ENCODE measurements at places on chromosomes 4 and X.
A peak's percentile ranks its signal among the peaks of the same experiment; 100 is the strongest.

DNA sequence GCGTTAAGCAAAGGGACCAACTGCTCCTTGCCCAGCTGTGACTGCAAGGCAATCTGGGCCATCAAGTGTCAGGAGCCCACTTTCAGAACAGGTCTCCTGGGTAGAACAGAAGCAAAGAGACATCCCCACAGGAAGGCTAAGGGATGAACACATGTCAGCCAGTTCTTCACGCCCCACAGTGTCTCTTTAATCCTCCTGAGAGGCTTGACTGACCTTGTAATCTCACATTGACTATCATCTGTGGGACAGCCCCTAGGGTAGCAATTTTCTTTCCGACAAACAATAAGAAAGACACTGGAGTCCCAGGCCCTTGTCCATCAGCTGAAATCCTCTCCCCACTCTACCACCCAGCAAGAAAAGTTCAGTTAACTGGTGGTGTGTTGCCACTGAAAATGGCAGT is 1.0 kb downstream of the CHRDL1 start:
- no peak for DNase-seq

GRCh38 chr4:18022572-18023050 is 1.1 kb upstream of the LCORL start:
- DNase-seq, result no peak

DNA sequence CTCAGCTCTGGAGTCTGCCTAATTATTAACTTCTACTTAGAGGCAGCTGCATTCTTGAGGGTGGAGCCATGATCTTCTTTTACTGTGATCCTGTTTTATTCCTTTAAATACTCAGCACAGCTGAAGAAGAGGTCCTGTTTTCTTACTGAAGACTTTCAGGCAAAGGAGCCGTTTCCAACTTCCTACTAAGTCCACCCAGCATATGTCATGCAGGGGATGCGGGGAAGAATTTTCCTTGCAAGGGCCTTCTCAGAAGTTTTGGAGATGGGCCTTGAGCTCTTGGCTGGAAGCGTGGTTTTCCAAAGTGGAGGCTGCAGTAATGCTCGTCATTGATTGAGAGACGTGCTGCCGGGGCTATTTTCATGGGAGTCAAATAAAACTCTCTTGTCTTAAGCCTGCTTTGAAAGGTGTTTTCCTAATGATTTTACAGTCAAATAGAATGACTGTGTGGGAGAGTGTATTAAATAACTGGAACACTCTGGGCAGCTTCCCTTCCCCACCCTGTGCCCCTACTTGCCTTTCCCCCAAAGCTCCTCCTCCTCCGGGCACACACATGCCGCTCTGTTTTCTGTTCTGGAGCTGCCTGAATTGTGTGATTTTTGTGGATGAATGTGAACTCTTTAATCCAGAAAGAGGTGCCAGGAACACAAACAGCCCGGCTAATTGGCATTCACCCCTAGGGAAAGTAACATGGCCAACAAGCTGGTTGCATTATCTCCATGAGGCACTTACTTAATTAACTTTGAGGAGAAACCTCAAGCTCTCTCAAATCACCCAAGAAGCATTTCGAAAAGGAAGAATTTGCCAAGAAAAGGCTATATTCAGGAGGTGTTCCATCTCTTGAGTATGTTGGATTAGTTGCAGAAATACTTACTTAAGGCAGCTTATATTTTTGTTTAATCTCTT is 28.1 kb downstream of the FGF2 start:
- no peak for DNase-seq

- no peak for DNase-seq
These were observed 6.4 kb downstream of the CXCL3 start for GRCh38 chr4:74032064-74032463.

GRCh38 chr4:176746846-176747245 is 45.9 kb downstream of the VEGFC start:
- no peak for DNase-seq

GRCh38 chr4:110417136-110417535 is 58.8 kb upstream of the ENPEP start:
- no peak for DNase-seq

GRCh38 chr4:40055863-40056715 is 561 bp upstream of the N4BP2 start:
- DNase-seq, result peak; percentile 88

- DNase-seq, result peak; percentile 71
These were observed 56.7 kb upstream of the COL25A1 start for GRCh38 chr4:109359040-109359646.

DNA sequence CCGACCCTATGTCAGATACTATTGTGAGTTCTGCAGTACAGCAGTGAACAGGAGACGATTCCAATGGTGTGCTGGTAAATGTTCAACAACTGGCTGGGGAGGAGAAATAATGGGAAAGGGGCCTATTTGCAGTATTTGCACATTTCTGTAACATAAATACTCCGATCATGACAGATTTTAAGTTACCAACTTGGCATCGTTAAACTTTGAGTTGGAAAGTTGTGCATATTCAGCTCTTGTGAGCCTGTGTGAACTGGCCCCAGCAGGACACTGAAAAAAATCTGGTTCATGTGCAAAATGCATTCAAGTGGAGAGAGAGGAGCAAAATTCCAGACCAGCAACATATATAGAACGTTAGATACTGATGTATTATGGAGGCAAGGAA is 175.0 kb downstream of the MAPK10 start:
- no peak for DNase-seq

- peak; percentile 24 for DNase-seq
These were observed 1.6 kb downstream of the SH3RF1 start for GRCh38 chr4:169268951-169269760.

DNA sequence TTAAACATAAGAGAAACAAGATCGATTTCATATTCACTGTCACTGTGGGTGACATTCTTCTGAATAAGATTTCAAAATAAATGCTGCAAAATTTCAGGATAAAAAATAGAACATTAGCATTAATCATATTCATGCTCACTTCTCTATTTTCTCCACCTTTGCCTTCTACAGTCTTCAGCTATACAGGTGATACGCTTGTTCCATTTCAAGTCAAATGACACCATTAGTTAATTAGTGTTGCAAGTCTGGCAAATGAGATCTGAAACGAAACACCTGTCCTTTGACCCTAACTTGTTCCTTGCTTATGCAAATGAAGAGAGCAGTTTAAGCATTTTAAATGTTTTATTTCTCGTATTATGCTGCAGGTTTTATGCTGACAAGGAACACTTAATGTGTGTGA is 667.5 kb upstream of the MAGEB2 start:
- DNase-seq, result no peak

GRCh38 chr4:38603652-38604051 is 60.3 kb upstream of the KLF3 start:
- no peak for DNase-seq

GRCh38 chr4:126957987-126958386 is 674.8 kb upstream of the INTU start:
- no peak for DNase-seq

Measured in MV-4-11 (cell line).